Tibial nerve (tissue), 4 donors: ENCODE measurements at places on chromosomes 16 and 17. TPM values are rescaled to one million over a fixed set of nuclear protein-coding genes. Genes with fewer than 3 reads are reported as not detected.

DNA sequence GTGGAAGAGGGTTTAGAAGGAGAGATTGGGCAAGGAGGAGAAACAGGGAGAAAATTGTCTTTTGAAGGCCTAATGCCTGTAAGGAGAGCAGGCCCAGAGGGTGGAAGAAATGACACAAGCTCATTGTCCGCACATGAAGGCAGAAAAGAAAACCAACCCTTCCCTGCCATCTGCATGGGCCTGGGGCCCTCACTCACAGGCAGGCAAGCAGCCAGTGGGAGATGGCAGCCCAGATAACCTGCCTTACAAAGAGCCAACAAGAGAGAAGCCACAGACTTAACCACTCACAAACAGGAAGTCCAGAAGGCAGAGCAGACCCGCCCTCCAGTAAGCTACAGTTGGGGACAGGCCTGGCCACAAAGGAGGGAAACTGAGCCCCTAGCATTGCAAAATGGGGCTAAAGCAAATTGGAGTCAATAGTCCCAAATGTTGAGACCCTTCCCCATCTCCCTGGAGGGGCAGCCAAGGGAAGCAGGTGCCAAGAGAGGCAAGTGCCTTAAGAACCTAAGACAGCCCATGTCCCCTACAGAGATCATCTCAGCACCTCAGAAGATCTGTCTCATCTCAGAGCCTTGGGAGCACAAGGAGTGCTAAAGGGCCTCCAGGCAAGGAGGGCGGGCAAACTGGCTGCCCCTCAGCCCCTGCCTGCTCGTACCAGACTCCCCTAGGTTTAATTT lies 7.3 kb upstream of the TSPOAP1 start:
- DNase-seq, result no peak
- no peaks in the 10 kb centered on the region for H3K36me3 ChIP-seq
- peaks cover 38% of the 10 kb centered on the region for H3K4me1 ChIP-seq

GRCh38 chr16:23088018-23088417 lies 61.2 kb downstream of the USP31 start:
- no peak overlapping the region for H3K27ac ChIP-seq
- H3K4me3 ChIP-seq, result no peak overlapping the region
- DNase-seq, result no peak
- H3K4me1 ChIP-seq, result no peaks in the 10 kb centered on the region
- H3K27me3 ChIP-seq, result no peaks in the 10 kb centered on the region

DNA sequence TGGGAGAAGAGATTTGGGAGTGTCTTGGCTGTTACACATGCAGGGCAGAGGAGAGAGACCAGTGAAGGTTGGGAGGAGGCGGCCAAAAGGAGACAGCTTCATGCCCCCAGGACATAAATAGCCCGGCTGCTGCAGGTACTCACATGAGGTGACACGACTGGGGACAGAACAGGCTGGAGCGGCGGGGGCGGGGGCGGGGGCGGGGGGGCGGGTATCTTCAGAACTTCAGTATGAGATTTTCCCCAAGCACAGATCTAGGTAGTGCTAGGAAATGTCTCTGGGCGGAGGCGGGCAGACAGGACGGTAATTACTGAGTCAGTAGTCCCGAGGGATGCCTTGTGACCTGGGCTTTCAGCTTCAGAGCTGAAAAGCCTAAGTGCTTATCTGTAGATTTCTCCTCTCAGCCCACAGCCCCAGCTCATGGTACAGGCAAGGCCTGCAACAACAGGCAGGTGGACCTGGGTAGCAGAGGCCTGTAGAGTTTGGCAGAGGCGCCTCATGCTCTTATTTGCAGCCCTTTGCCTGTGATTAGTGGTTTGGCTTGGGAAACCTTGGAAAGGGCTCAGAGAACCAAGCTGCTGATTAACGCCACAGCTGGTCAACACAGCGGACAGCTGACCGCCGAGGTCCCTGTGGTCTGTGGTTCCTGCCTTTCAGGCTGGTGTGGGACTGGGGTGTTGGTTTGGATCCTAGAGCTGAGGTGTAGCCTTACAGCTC lies 24.5 kb downstream of the UNK start:
- H3K36me3 ChIP-seq, result peaks cover 48% of the 10 kb centered on the region
- H3K4me3 ChIP-seq, result no peak overlapping the region
- H3K4me1 ChIP-seq, result peaks cover 43% of the 10 kb centered on the region

DNA sequence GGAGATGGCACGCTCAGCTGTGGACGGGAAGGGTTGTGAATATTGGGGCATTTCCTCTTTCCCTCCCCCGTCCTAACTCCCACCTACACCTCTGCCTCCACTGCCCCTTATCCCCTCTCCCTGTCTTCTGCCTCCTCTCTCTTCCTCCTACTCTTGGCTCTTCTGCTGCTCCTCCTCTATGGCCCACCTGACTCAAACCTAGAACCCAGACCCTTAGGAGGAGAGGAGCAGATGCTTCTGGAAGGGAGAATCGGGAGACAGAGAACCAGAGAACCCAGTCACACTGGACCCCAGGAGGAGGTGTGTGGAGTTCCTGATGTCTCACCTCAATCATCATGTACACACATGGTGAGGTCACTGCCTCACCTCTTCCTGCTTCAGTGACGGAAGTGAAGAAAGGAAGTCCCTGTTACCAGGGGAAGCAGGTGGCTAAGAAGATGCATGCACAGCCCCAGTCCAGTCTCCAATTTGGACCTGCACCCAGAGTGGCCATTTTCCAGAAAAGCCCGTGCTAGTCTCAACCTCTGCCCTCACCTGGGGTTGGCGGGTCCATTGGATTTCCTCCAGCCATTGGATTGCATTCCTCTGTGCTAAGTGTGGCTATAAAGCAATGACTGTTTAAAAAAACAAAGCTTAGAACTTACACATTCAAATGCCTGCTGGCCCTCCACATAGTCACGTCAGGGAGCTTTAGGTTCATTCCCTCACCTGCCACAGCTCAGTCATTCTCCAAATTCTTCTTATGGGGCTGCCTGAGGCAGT lies 4.0 kb downstream of the RNF222 start:
- H3K4me1 ChIP-seq, result no peaks in the 10 kb centered on the region
- H3K27me3 ChIP-seq, result peaks cover 56% of the 10 kb centered on the region
- H3K4me3 ChIP-seq, result no peak overlapping the region
- H3K36me3 ChIP-seq, result no peaks in the 10 kb centered on the region

DNASE1 gene
- 19.8 TPM for total RNA-seq

ACSF3 gene
- total RNA-seq, result 48.0 TPM
